ENCODE measurements at places on chromosomes 3 and 15.

DNA sequence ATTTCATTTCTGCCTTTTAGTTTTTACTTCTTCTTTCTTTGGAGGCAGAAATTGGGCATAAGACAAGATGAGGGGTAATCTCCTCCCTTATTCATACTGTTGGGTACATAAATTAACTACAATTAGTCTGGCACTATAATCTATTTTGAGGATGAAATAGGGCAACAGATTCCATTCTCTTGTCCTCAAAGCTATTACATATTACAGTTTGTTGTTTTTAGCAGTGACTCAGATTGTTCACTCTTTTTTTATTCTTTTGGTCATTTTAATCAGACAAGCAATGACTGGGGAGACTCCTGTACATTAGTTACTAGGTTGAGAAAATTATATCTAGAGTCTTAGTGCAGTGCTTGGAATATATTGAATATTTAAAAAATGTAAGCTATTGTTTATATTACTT lies 556.0 kb downstream of the OTOL1 start:
- no peak for DNase-seq

DNA sequence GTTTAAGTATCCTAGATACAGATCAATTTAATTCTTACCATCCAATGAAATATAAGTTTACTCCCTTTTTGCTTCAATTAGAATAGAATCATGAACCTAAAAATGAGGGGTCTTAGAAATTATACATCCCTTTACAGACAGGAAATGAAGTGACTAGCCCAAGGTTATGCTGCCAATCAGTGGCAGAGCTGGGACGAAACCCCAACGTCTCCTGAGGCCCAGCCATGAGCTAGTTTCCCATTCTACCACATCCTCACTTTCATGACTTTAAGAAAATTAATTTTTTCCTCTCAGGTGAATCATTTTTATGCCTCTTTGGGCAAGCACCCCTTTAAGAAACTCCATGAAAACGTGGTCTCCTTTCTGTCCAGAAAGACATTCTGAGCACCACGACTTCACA lies 11.2 kb downstream of the LRIG1 start:
- DNase-seq, result no peak

DNA sequence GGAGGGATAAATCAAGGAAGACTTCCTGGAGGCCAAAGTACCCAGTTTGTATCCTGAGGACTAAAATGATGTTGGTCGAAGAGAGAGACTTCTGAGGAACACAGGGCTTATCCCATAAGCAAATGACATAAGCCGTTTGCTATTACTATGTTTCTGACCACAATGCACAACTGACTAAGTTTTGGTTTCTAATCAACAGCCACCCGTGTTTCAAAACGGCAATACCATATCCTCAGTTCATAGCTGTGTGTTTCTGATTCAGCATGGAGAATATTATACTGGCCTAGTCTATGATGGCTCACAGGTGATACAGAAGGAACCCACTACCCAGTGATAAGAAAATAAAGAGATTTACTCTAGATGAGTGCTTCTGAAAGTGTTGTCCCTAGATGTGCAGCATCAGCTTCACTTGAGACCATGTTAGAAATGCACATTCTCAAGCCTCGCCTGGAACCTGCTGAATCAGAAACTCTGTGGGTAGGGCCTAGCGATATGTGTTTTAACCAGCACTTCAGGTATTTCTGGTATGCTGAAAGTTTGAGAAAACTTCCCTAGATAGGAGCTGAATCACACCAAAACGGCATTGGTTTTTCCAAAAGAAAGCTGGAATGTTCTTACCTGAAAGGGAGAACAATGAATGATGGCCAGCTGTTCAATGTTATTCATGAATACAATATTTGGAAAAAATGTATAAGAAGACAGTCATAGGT lies 639.7 kb upstream of the NR2F2 start:
- DNase-seq, result no peak

- DNase-seq, result no peak
Observed at GRCh38 chr15:68032672-68033071, 21.4 kb upstream of the PIAS1 start.

DNA sequence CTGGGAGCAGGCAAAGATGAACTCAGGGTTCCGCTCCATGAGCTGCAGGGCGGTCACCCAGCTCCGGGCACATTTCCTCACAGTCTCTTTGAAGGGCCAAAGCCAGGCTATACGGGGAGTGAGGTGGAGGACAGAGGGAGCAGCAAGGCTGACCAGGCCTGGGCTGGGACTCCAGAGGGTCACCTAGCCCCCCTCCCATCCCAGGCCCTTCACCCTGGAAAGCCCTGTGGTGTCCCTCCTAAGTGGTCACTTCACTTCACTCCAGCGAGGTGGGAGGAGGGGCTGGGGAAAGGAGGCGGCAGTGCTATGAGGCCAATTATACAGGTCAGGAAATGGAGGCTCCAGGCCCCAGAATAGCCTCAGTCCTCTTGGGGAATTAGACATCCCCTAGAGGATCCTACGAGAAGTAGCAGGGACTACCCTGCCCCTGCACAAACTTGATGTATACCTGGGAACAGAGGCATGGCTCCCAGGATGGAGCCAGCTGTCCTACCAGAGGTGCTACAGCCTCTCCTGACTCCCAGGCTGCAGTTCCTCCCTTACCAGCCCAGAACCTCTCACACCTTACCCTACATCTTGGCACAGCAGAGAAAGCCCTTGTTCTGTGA lies 5.7 kb downstream of the MAN2C1 start:
- no peak for DNase-seq

Data from brain (organoid and tissue), 16 donors.